ENCODE measurements at places on chromosomes 2 and 18.

GRCh38 chr2:2464643-2465042, 133.6 kb upstream of the MYT1L start:
- DNase-seq: no peak

- DNase-seq: no peak
Measured at GRCh38 chr2:197073701-197074433, 147.4 kb upstream of the PGAP1 start.

DNA sequence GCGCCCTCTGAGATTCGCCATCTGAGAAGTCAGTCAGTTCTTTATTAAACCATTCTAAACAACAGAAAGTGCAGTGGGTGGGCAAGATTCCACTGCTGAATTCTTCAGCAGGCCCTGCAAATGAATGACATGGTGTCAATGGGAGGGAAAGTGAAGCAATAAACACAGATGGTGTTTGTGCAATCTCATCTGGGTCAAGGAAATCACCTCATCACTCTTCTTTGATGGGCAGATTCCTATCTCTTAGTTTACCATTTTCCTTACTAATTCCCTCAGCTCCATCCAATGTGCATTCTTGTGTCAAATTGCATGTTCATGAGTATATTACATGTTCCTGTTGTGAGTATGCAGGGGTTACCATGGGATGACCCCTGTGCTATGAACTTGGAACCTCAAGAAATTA, 100.7 kb upstream of the CYP1B1 start:
- DNase-seq: no peak

GRCh38 chr2:222418739-222419138, 5.6 kb upstream of the SGPP2 start:
- DNase-seq: no peak

DNA sequence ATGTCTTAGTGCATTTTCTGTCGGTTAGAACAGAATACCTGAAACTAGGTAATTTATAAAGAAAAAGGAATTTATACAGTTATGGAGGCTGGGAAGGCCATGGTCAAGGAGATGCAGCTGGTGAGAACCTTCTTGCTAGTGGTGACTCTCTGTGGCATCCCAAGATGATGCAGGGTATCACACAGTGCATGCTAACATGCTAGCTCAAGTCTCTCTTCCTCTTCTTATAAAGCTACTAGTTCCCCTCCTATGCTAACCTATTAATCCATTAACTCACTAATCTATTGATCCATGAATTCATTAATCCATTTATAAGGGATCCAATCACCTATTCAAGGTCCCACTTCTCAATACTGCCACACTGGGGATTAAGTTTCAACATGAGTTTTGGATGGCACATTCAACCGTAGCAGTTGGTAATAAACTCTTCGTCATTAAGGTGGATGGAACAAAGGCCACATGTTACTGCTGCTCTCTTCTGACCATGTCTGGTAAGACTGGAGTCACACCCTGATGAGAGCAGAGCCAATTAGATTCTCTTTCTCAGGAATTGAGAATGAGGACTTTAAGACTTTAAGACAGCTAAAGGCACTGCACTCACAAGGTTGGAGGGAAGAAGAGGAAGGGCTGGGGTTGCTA, 211.6 kb upstream of the SMAD7 start:
- DNase-seq: no peak

GRCh38 chr2:180955101-180955500, 25.3 kb upstream of the UBE2E3 start:
- DNase-seq: no peak

- no peak for DNase-seq
Measured at GRCh38 chr2:24463271-24463670, 27.8 kb upstream of the NCOA1 start.

DNA sequence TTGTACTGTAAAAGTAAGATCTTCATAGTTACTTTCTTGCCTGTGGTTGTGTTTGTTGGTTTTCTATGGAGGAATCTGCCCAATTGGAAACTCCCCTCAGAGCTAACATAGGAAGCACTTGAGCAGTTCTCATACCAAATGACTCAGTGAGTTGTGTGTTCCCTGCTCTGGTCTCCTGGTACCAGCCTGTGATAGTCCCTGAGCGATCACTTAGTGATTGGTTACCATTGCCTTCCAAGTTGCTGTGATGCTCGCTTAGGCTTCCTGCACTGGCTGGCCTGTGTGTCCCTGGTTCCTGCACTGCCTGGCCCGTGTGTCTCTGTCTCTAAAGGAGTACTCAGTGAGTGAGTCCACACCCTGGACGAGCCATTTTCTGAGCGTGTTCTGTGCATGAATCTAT, 133.0 kb downstream of the MAP4K4 start:
- DNase-seq: no peak

GRCh38 chr2:102449370-102449974, 23.6 kb upstream of the SLC9A4 start:
- DNase-seq: peak; percentile 50

DNA sequence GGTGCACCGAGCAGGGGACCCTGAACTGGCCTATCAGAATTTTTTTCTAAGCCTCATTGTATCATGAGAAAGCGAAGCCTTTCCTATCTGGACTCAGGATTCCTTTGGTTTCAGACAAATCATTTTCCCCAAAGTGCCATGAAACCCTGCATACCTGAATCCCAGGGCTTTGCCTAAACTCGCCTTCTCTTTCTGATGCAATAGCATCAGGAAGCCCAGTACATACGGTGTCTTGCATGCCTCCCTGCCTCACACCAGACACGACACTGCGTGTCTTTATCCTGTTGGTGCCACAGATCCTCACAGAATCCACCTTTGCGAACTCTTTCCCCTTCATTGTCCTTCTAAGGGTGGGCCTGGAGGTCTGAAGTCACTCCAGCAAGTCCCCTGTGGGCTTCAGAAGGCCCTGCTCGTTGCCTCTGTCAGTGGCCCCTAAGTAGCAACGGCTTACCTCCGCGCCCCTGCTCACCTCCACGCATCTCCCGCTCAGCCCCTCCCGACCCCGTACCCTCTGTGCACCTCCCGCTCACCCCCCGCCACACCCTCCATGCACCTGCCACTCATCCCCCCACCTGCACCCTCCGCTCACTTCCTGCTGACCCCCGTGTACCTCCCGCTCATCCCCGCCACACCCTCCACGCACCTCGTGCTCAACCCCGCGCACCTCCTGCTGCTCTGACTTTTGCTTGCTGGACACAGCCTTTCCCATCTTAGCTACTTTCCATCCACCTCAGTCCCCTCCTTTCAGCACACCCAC, 83.4 kb downstream of the TPGS2 start:
- no peak for DNase-seq

Measured in mucosa of descending colon (tissue), 3 donors.